ENCODE measurements at places on chromosomes 2 and 18.
A peak's percentile ranks its signal among the peaks of the same experiment; 100 is the strongest.

GRCh38 chr2:55418072-55418471, 1.6 kb downstream of the CCDC88A start:
- no peak for DNase-seq

DNA sequence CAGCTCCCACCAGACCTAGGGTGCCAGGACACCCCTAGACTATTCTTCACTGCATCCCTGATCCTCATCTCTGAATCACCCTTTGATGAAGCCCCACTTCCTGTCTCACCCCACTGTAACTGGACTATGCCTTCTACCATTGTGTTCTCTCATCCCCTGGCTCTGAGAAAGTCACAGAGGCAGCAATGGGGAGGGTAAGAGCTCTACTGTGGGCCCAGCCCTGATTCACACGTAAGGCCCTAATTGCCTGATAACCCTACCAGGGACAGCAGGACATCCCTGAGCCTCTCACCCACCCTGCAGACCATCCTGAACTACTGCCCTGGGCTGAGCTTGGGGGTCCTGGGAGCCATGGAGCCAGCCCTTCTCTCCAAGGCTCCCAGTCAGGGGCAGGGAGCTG, 1.5 kb upstream of the PROM2 start:
- DNase-seq: no peak

GRCh38 chr2:111707700-111708099, 176.3 kb downstream of the ANAPC1 start:
- no peak for DNase-seq

DNA sequence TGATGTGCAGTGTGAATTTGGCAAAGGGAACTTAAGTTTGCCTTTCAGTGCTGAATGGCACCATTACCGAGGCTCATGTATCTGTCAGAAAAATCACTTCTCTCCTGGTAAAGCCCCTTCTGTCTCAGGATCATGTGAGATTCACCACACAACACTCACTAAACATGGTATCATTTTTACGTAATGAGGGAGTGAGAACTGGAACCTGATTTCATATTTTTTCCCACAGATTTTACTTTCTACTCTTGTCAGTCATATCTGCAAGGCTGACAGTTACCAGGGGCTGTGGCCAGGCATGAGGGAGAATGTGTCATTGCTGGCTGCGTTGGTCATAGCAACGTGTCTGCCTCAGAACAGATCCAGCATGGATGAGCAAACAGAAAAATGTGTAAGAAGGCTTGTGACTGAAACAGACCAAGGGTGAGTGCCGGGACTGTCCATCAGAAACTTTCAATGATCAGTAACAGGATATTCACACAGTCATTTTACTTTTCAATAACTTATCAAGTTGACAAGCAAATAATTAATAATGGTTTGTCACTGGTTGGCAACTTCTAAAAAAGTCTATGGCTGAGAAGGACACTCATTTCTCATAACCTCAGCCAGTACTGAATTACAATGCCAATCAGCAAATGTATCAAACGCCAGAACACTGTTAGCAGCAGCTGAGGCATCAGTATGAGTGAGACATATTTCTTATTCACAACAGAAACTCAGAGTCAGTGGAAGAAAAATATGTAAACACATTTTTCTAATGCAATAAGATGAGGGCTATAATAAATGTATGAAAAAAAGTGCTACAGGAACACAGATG, 100.5 kb downstream of the CDC42EP3 start:
- DNase-seq: no peak

DNA sequence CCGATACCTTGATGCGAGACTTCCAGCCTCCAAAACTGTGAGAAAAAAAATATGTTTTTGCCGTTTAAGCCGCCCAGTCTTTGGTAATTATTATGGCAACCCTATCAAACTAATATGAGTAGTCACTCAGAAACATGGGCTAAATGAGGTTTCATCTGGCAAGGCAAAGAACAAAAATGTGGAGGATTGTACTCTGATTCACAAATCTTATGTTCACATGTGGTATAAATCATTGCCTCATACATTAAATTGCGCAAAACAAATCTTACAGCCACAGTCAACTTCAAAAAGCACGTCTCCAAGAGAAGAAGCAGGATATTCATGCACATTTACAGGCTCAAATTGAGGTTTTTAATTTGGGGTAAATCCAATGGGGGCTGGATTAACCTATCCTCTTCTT, 1435.4 kb upstream of the LRRTM1 start:
- DNase-seq: no peak

GRCh38 chr18:63131106-63131958, 188.2 kb downstream of the BCL2 start:
- peak; percentile 82 for DNase-seq

DNA sequence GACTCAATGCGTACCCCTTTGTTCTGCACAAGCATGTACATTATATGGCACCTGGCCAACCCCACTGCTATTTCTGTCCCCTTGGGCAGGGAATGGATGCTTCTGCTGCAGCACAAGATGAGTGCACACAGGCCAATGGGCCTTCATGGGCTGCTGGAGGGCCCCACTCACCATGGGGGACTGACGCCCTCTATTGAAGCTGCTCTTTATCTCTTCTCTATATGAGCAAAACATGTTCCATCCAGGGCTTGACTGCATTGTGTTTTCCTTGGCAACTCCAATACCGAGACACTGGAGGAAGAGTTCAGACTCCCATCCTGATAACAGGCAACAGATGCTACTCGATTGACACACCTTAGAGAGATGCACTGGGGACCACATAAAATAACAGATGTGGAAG, 251.6 kb upstream of the NCKAP5 start:
- DNase-seq: no peak

DNA sequence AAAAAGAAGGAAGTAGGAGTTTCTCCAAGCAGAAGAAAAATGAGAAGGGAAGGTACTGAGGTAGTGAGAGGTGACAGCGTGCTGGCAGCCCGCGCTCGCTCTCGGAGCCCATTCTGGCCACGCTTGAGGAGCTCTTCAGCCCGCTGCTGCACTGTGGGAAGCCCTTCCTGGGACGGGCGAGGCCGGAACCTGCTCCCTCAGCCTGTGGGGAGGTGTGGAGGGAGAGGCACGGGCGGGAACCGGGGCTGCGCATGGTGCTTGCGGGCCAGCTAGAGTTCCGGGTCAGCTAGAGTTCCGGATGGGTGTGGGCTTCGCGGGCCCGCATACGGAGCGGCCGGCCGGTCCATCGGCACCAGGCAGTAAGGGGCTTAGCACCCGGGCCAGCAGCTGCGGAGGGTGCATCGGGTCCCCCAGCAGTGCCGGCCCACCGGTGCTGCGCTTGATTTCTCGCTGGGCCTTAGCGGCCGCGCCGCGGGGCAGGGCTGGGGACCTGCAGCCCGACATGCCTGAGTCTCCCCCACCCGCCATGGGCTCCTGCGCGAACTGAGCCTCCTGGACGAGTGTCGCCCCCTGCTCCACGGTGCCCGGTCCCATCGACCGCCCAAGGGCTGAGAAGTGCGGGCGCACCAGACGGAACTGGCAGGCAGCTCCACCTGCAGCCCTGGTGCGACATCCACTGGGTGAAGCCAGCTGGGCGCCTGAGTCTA, 11.1 kb upstream of the CYS1 start:
- no peak for DNase-seq
